ENCODE measurements at places on chromosomes 5 and 9.

DNA sequence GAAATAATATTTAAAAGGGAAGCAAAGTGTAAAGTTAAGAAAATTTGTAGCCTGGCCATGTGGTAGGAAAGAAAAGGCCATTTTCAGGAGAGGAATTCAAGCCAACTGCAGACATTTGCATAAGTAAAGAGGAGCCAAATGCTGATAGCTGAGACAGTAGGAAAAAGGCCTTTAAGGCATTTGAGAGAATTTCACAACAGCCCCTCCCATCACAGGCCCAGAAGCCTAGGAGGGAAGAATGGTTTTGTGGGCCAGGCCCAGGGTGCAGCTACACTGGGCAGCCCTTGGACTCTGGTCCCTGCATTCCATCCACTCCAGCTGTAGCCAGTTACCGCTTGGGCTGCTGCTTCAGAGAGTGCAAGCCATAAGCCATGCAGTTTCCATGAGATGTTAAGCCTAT is 1556.8 kb downstream of the EFNA5 start:
- no peak for DNase-seq

DNA sequence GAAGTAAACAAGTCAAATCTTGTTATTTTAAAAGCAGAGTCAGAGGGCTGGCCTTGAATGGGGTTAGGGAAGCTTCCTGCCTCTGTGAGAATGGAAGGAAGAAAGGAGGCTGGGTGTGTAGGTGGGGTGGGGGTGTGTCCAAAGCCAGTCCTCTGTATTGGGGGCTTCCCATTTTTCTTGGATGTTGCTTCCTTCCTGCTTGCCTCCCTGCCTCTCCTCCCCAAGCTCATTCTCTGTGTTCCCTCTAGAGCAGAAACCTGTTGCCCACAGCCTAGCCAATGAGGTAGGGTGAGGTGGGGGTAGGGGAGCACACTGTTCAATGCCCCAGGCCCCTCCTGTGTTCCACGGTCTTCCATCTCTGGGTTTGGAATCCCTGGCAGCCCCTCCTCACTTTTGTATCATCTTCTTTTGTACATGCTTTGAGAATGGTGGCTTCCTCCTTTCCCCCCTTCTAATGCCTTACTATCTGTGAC is 39.7 kb downstream of the SNX24 start:
- DNase-seq = no peak

GRCh38 chr9:133403766-133404453 is 13.9 kb downstream of the REXO4 start:
- DNase-seq = no peak

- no peak for DNase-seq
Observed at GRCh38 chr5:154249826-154250225, 59.3 kb downstream of the GALNT10 start.

DNA sequence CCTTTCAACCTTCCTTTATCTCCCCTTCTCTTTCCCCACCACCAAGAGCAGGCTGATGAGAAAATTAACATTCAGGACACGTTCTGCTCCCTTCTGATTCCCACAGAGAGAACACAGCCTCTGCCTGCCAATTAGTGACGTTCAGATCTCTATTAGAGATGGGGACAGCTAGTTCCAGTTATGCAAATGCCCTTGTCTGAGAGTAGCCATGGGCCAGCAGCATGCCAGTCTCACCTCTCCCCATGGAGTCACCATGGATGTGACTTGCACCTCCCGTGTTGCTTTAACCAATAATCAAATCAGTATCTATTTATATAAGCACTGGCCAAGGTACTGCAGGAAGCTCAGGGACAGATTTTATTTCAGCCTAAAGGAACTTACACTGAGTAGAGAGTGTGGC is 61.3 kb downstream of the KCNIP1 start:
- DNase-seq = no peak

- DNase-seq = no peak
Observed at GRCh38 chr5:39160576-39161213, 58.7 kb downstream of the FYB1 start.

DNA sequence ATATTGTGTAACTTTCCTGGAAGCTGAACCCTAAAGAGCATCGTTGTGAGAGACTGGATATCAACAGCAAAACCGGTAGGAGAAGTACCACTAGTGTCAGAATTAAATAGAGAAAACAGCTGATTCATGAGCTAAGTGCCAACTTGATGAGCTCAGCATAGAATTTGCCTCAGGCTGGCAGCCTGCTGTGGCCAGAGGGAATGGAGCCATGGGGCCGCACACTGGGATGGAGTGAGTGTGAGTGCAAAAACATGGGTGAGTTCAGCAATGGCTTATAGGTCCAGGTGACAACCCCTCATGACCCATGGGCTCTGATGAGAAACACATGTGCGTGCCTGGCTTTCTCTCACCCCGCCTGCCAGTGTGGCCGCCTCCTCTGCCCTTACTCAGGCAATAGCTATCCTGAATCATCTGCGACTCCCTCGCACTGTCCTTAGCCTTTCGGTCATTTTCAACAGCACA is 25.4 kb downstream of the ADAMTS16 start:
- peak; percentile 87 for DNase-seq

GRCh38 chr5:1910861-1911772 is 28.4 kb upstream of the IRX4 start:
- no peak for DNase-seq

Data from EL (cell line).